EH (cell line): ENCODE measurements at places on chromosomes 5 and 9.

- DNase-seq: no peak
Measured at GRCh38 chr9:112380102-112380824, at the start of gene HSDL2. TSS of gene HSDL2 (plus strand) at chr9:112380108. CDS start at chr9:112380164, 56 bp downstream.

- no peak for DNase-seq
Measured at GRCh38 chr5:5085381-5085780, 54.7 kb upstream of the ADAMTS16 start.

- peak; percentile 12 for DNase-seq
Measured at GRCh38 chr9:18861609-18862544, 171.1 kb downstream of the SAXO1 start.

DNA sequence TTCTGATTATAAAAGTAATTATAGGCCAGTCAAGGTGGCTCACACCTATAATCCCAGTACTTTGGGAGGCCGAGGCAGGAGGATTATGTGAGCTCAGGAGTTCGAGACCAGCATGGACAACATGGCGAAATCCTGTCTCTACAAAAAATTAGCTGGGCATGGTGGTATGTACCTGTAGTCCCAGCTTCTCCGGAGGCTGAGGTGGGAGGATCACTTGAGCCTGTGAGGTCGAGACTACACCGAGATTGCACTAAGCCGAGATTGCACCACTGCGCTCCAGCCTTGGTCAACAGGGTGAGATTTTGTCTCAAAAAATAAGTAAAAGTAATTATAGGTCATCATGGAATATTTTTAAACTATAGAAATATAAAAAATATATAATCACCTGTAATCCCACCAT is 18.1 kb downstream of the IRF1 start:
- DNase-seq: no peak

DNA sequence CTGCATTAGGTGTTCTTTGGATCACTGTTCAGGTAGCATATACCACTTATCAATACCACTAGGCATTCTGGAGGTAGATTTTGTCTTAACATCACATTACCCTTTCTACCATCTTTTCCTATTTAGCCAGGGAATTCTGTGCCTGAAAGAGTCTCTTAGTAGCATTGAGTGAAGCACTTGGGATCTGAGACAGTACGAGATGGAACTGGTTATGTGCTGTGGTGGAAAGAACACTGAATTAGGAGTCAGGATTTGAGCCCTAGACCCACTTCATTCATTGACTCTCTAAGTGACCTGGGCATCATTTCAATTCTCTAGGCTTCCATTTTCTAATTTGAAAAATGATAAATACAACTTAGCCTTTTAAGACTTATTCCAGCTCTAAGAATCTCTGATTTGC is 291.1 kb downstream of the DMAC1 start:
- no peak for DNase-seq

DNA sequence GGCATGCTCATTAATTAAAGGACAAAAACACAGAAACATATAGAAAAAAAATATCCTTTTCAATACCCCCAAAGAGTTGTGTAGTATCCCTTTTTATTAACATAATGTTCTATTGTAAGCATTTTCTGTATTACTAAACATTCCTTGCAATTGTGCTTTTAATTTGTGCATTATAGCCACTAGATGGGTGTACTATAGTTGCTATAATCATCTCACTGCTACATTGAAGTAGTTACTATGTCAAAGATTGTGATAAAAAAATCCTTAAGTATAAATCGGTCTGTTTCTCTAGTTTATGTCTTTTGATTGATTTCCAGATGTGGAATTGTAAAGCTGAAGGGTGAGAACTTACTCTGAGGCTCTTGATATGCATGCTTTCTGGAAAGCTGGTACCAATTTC is 21.4 kb downstream of the FREM1 start:
- DNase-seq: no peak

- DNase-seq: no peak
Measured at GRCh38 chr5:116442931-116443551, 131.6 kb downstream of the SEMA6A start.

DNA sequence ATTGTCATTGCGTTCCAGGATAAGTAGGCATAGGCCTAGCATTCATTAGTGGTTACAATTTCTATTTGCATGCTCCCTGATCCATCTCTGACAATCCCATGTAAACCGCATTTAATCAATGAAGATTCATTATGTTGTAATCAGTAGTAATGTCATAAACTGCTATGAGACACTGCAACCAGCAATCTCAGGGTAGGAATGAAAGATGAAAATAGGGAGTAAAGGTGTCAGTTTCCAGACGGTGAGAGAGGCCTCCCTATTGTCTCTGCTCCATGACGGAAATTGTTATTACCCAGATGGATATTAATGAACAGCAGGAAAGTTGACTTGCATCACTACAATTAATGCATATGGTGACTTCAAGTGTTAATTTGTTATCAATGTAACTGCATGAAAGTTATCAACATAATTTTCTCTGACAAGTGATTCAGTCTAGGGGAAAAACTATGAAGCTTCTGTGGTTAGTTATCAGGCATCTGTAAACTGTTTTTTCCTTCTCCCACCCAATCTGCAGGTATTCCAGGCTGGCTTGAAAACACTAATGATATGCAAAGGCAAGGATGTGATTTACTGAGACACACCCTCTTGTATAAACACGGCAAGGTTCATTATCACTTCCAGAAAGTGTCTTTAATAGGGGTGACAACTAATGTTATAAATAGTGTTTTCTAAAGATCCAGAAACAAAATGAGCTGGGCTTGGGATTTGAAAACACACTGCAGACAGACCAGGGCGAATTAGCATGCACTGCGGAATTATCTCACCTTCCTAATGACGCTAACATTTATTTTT is 73.5 kb downstream of the ZNF622 start:
- DNase-seq: no peak

DNA sequence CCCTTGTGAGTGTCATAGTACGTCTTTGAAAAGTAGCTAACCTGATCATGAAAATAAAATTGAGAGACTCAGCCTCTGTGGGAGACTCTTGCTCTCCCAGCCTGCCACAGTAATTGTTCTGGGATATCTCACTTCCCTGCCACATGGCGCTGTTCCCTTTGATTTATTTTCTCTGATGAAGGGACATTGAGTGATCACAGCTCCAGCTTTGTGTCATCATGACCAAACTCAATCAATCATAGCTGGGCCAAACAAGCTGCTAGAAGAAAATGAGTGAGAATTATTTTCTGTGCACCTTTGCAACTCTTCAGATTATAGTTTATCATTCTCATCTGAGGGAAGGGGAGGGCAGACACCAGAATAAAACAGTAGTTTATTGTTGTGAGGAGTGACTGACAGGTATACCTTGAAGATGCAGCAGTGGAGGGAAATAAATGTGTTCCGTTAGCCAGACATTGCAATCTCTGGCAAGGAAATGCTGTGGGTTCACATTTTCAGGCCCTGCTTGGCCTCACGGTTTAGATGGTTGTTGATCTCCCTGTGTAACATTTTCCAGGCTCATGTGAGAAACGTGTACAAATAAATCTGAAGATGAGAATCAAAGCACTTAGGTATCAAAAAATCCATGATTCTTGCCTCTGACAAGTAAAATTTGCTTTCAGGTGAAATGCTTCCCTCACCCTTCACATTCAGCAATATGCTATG is 174.7 kb upstream of the FBXL17 start:
- no peak for DNase-seq

GRCh38 chr9:132114102-132114707 is 34.5 kb upstream of the MED27 start:
- DNase-seq: peak; percentile 60

- peak; percentile 76 for DNase-seq
Measured at GRCh38 chr5:98106116-98107031, 667.1 kb upstream of the RGMB start.

GRCh38 chr9:69996967-69997366 is 46.7 kb upstream of the MAMDC2 start:
- no peak for DNase-seq

- no peak for DNase-seq
Measured at GRCh38 chr5:39108987-39109386, 34.8 kb upstream of the RICTOR start.

GRCh38 chr5:16880547-16880946 is 55.5 kb downstream of the MYO10 start:
- no peak for DNase-seq

GRCh38 chr9:126915846-126916543 is 1.4 kb downstream of the RALGPS1 start:
- DNase-seq: no peak

DNA sequence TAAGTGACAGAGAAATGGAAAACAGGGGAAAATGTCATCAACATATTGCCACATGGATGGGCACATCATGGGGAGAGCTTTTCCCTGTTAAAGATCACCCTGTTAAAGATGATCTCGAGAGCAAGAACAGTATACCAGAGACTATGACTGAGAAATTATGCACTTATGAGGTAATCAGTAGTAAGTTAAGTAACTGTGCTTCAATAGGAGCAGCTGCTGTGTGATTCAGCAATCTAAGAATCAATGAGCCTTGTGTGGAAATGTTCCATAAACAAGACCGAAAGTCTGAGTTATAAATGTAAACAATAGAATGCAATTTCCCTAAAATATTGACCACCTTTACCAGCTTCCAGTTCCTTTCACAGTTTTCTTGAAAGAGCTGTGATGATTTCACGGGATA is 582.3 kb downstream of the CAAP1 start:
- DNase-seq: peak; percentile 70

DNA sequence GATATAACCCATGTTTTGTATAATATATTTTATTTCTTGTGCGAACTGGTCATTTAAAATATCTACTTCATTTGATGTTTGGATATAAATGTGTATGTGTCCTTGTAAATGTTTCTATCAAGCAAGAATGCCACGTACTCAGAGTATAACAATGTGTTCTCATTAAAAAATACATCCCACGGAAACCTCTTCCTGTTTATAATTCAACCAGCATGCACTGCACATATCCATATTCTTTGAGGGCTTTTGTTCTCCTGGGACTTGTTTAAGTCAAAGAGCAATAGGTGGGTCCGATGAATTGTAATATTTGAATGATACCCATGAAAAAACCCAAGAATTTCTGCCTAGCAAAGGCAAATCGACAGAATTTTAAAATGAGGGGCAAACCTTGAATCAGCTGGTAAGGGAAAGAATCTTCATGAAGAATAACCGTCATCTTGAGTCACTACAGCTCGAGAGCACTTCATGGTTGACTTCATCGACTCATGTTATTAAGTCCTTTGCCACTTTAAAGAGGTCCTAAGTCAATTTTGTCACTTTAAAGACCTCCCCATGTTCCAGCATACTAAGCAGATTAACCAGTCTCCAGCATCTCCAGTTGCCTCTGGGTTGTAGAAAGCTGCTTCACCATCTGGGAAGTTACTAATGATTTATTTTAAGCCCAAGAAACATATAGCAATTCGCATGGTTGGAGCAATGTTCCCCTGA is 80.6 kb downstream of the NPR3 start:
- DNase-seq: peak; percentile 78

DNA sequence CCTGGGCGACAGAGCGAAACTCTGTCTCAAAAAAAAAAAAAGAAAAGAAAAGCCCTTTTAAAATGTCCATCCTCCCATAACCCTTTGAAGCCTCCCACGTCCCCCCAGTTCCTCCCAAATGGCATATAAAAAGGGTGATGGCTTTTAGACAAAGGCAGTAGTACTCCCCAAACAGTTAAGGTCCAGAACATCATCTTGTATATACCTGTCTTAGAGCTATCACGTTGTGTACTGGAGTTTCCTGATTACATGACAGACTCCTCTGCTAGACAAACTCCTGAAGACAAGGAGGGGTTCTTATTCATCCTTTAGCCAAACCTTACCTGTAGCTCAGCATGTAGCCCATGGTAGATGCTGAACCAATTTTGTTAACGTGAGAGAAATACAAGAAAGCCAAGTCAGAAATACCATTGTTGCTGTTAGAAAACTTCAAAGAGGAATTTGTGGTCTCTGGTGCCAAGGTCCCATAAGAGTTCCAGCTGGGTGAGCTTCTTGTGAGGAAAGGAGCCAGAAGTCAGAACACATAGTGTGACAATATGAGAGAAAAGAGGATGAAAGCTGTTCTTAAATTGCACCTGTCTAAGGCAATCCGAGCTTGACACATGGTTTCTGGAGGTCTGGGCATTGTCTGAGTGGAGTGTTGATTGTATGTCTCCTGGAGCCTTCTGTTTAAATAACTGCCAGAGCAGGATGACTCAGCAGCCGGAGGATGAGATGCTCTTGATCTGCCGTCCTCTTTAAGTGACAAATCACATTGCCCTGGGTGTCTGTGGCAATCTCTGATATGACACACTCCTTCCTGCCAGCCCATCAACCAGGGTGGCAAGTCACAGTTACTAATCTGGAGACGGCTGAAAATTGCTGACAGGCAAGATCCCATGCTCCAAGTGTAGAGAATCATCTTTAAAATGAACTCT is 69.1 kb downstream of the ARRDC3 start:
- peak; percentile 96 for DNase-seq

DNA sequence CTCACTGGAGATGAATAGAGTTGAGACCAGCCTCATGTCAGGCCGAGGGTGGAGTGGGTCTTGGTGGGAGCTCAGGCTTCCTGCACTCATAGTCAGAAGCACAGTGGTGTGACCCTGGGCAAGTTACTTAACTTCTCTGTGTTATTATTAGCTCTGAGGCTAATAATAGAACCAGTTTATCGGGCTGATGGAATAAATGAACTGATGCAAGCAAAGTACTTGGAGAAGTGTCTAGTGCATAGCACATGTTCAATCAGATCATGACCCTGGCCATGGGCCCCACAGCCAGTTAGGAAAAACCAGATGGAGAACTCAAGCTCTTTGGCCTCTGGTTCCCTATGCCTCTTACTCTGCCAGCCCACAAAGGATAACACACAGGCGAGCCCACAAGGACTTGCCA is 45.3 kb upstream of the OSMR start:
- no peak for DNase-seq

DNA sequence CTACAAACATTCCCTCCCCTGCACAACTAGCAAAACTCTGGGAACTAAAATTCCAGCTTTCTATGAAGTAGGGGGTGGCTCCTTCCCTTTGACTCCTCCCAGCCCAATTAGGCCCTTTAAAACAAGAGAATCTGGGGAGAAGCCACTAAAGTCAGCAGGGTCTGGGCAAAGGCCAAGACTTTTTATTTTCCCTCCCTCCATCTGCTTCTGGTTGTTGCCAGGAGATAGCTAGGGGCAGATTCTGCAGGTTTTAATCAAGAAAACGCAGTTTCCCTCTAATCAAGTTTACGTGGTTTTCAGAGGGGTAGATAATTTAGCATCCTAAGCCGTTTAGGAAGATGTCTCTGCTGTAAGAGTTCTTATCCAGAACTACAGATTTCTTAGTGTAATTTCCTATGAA is 114.5 kb upstream of the CDH6 start:
- DNase-seq: no peak

DNA sequence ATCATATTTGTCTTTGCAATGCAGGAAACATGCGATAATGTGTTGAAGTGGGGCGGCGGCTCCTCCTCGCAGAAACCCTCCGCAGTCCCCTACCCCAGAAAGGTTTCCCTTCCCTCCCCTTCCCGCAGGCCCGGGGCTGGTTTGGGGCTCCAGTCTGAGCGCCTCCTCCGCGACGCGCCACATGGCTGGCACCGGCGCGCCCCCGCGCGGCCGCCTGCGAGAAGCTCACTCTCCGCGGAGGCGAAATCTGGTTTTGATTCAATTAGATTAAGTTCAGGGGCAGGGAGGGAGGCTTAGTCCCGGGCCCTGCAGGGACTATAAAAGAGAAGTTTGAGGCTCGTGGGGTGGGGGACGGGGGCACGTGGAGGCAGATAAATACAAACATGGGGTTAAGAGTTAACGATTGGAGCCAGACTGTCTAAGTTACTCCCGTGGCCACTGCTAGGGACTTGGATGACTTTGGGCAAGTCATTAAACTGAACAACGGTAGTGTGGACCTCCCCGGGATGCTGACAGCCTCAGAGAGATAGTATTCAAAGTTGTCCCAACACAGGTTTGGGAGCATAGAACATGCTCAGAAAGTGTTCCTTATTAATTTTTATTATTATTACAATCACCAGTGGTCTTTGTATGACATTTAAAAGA is 69.4 kb downstream of the MSX2 start:
- DNase-seq: peak; percentile 64
